ENCODE measurements at places on chromosomes 4 and X. TPM values are rescaled to one million over a fixed set of nuclear protein-coding genes. Genes with fewer than 3 reads are reported as not detected.

GRCh38 chr4:101049549-101050001 is 297.8 kb downstream of the PPP3CA start:
- no peaks in the 10 kb centered on the region for H3K4me1 ChIP-seq
- no peak overlapping the region for H3K27ac ChIP-seq
- H3K4me3 ChIP-seq = no peak overlapping the region
- DNase-seq = no peak

GRCh38 chrX:40570346-40571093 is 10.2 kb upstream of the ATP6AP2 start:
- no peak overlapping the region for H3K27ac ChIP-seq
- no peaks in the 10 kb centered on the region for H3K4me1 ChIP-seq
- H3K27me3 ChIP-seq = no peaks in the 10 kb centered on the region
- no peak overlapping the region for H3K4me3 ChIP-seq

Gene LGI2
- total RNA-seq = 1.6 TPM

Gene PAGE1
- total RNA-seq = not detected

GRCh38 chr4:26178854-26179253 is 142.0 kb upstream of the RBPJ start:
- H3K36me3 ChIP-seq = no peaks in the 10 kb centered on the region
- peaks cover 12% of the 10 kb centered on the region for H3K4me1 ChIP-seq
- no peak for DNase-seq
- H3K27ac ChIP-seq = no peak overlapping the region
- no peaks in the 10 kb centered on the region for H3K27me3 ChIP-seq
- H3K4me3 ChIP-seq = no peak overlapping the region

DNA sequence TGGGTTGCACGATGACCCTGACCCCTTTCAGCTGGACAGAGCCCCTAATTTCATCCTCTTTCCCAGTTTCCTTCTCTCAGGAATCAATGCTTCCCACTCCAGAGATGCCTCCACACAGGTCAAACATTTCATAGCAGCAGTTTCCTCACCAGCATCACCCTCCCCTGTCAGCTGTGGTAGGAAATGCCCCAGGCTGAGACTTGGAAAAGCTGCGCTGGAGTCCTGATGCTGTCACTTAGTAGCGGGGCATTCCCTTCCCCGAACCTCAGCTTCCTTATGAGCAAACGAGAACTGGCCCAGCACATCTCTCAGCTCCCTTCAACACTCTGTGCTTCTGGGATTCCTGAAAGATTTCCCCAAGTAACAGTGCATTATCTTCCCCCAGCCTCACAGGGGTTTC is 2.7 kb downstream of the GJB1 start:
- H3K4me1 ChIP-seq = peaks cover 8% of the 10 kb centered on the region
- no peaks in the 10 kb centered on the region for H3K27me3 ChIP-seq
- no peaks in the 10 kb centered on the region for H3K36me3 ChIP-seq
- no peak for DNase-seq
- no peak overlapping the region for H3K4me3 ChIP-seq
